ENCODE measurements at places on chromosomes 16 and 17.

DNA sequence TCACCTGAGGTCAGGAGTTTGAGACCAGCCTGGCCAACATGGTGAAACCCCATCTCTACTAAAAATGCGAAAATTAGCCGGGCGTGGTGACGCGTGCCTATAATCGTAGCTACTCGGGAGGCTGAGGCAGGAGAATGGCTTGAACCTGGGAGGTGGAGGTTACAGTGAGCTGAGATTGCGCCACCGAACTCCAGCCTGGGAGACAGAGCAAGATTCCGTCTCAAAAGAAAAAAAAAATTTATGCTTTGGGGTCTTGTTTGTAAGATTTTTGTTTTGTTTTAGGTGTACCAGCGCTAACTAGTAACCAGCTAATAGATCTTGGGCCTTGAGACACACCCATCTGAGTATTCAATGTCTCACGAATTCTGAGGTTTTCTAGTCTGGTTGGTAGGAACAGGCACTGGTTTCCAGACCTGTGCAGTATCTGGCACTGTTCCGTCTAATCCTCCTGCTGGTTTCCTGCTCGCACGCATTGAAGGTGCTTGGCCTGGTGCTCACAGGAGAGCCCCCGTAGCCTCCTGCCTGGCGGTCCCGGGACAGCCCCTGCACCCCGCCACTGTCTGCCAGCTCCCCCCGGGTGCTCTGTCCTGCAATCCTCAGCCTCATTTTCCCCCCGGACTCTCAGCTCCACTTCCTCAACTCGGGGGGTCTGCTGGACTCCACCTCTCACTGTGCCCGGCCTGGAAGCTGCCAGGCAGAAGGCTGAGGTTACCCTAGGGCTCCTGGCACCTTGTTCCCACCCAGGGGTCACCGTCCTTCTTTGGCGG, 10.6 kb upstream of the DUS1L start:
- no peak for DNase-seq

- DNase-seq, result no peak
Measured at GRCh38 chr17:1003633-1003971, 6.7 kb downstream of the TIMM22 start.

- no peak for DNase-seq
Measured at GRCh38 chr17:4610162-4610561, 25.8 kb downstream of the SMTNL2 start.

DNA sequence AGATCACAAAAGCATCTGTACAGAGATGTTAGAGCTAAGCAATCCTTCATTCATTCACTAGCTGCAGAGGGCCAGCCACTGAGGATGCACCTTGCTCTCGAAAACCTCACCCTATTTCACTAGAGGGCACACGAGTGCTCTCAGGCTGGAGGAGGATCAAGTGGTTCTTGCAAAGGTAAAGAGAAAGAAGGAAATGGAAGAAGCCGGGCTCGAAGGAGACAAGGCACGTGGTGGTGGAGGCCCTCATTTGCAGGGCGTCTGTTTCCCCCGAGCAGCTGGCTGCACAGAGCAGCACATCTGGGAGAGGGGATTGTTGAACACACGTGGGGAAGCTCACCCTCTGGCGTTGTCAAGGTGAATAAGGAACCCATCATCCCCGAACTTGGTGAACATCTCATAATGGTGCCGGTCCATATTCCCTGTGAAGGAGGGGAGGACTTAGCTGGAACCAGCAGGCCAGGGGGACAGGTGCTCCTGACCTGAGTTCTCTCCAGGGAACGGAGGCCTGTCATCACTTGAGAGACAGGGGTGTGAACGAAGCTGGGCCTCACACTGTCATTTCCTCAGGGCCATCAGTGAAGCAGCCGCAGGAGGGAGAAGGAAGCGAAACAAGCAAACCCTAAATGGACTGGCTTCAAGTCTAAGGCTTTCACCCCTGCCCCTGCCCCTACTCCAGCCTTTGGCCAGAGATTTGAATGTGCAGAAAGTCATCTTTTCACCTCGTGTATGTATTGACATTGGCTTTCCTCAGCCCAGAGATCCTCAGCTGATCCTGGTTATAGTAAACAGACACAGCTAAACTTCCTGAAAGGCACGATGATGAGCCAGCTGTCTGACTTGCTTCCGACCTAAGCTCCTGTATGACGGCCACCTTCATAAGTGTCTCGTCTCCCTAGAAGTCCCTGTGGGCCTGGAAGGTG, 27.6 kb downstream of the PRKAR1A start:
- DNase-seq, result no peak

- no peak for DNase-seq
Measured at GRCh38 chr17:69086641-69087040, 25.9 kb upstream of the ABCA9 start.

GRCh38 chr16:17227278-17227677, 243.5 kb downstream of the XYLT1 start:
- DNase-seq, result no peak

DNA sequence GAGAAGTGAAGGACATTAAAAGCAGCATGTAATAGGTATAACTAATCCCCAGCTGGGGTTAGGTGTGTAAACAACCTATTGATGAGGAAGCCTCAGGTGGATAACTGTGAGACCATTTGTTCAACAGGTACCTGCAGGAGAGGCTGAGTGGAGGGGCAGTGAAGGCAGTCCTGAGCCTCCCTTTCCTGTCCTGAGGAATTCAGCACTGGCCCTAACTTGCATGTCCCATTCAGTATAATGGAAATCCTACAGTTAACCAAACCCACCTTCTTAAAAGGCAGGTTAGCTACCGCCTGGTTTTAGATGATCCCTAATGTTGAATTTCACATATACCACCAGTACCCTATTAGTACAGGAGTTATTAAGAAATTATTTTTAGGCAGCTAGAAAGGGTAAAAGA, 225.9 kb upstream of the GOT2 start:
- DNase-seq, result no peak

DNA sequence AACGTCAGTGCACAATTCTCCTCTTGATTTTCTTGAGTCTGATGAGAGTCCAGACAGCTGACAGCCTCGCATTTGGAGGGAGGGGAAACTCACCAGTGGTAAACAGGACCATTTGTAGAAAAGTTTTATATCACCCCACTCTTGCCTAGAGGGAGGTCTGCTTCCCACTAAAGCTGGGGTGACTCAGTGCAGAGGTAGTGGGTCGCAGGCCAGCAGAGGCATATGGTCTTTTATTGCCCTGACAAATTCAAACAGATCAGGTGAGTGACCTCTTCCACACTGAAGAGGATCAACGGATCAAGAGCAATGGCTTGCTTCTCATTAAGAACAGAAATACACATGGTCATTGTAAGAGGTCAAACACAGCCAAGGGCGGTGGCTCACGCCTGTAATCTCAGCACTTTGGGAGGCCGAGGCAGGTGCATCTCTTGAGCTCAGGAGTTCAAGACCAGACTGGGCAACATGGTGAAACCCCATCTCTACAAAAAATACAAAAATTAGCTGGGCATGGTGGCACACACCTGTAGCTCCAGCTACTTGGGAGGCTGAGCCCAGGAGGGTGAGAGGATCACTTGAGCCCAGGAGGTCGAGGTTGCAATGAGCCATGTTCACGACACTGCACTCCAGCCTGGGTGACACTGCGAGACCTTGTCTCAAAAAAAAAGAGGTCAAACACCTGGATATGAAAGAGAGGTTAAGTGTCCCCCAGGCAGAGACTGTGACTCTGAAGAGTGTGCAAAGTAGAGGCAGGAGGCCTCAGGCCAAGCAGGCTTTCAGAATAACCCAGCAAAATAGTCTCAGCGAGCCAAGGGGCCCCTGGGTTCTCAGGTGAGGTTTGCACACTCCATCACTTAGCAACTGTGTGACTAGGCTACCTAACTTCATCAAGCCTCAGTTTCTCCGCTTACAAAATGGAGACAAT, 56.5 kb upstream of the ERN1 start:
- no peak for DNase-seq

GRCh38 chr17:80416260-80416939, 1.4 kb downstream of the ENDOV start:
- DNase-seq, result no peak

DNA sequence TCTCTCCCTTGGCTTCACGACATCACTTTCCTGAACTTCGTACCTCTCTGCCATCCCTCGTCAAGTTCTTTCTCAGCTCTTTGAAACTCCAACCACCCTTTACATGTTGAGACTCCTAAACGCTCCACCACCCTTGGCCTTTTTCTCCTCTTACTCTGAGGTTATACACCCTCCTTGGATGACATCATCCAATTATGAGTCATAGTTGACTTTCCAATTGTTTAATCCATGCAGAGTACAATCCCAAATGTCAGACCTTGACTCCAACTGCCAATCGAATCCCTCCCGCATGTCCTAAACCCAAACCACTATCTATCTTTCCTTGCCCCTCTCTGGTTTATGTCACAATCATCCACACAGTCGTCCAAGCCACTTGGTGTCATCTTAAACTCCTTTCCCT, 18.4 kb upstream of the C16orf82 start:
- no peak for DNase-seq

GRCh38 chr16:52781005-52781630, 234.2 kb upstream of the TOX3 start:
- no peak for DNase-seq

GRCh38 chr17:1384905-1385435, 15.1 kb downstream of the YWHAE start:
- DNase-seq, result no peak

GRCh38 chr16:82071421-82071820, 36.4 kb downstream of the HSD17B2 start:
- DNase-seq, result no peak

GRCh38 chr17:53721101-53721500, 101.6 kb upstream of the KIF2B start:
- DNase-seq, result no peak

GRCh38 chr16:56594292-56594619, 4.9 kb downstream of the MT3 start:
- no peak for DNase-seq

DNA sequence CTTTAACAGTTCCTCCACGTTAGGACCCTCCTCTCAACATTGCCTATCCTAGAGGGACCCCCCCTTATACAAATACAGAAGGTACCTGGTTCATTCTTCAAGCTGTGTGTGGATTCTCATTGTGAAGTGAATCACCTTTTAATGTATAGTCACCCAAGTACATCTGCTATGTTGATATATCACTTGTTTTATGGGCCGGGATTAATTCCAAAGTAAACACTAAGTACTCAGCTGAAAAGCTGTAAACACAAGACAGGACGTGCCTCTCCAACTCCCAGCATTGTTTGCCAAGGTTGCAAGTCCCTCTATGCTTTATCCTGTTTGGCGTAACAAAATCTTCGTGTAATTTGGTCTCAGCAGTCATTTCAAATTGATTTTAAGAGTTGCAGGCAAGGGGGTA, 123.6 kb downstream of the RBFOX1 start:
- DNase-seq, result no peak

- no peak for DNase-seq
Measured at GRCh38 chr17:77801545-77802332, 156.8 kb upstream of the TNRC6C start.

GRCh38 chr16:57576429-57576870, 34.0 kb downstream of the ADGRG5 start:
- DNase-seq, result peak; percentile 86
